ENCODE measurements at places on chromosomes 6 and 20. TPM values are rescaled to one million over a fixed set of nuclear protein-coding genes. Genes with fewer than 3 reads are reported as not detected.

GRCh38 chr20:8749101-8749500 lies 319.8 kb upstream of the PLCB4 start:
- DNase-seq = no peak

DNA sequence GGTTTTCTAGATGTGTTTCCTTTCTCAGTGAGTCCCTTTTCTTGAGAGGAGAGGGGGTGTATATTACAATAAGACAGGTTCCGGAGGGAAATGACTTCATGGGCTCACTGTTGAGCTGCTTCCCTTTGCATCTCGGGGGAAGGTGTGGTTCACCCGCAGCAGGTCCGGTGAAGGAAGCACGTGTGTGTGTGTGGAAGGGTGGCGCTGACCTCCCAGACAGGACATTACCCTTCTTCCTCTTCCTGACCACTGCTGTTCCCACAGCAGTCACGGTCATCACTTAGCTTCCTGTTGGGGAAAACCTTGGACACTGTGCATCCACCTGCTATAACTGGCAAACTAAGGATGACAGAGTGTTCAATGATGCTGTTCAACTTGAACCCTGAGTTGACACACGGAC lies 83.6 kb downstream of the PLEKHG1 start:
- no peak for DNase-seq

DNA sequence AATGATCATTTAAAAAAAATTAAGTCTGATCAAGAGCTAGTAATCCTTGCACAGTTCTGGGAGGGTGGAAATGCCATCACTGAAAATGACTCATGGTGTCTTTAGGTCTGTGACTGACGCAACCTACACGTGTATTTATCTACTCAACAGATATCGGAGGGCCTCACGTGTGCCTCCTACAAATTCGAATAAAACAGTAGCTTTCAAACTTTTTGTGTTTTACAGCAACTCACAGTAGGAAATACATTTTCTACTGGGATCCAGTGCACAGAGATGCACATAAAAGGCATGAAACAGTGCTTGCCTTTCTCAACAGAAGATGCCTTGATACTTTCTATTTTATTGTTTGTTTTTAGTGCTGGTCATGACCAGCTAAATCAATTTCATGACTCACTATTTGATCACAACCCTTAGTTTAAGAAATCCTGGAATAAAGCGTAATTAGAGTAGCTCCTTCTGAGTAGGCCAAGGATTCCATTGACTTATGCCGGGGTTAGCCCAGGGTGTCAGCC lies 210.0 kb upstream of the SNX9 start:
- no peak for DNase-seq

GRCh38 chr6:8132130-8132529 lies 29.8 kb upstream of the EEF1E1 start:
- DNase-seq = no peak

GRCh38 chr6:142266060-142266459 lies 35.7 kb upstream of the ADGRG6 start:
- no peak for DNase-seq

GRCh38 chr6:134956032-134956431 lies 6.1 kb upstream of the ALDH8A1 start:
- DNase-seq = no peak

- peak; percentile 25 for DNase-seq
Observed at GRCh38 chr20:8812817-8813216, 256.1 kb upstream of the PLCB4 start.

- DNase-seq = no peak
Observed at GRCh38 chr20:32924781-32925180, 66.1 kb downstream of the EFCAB8 start.

DNA sequence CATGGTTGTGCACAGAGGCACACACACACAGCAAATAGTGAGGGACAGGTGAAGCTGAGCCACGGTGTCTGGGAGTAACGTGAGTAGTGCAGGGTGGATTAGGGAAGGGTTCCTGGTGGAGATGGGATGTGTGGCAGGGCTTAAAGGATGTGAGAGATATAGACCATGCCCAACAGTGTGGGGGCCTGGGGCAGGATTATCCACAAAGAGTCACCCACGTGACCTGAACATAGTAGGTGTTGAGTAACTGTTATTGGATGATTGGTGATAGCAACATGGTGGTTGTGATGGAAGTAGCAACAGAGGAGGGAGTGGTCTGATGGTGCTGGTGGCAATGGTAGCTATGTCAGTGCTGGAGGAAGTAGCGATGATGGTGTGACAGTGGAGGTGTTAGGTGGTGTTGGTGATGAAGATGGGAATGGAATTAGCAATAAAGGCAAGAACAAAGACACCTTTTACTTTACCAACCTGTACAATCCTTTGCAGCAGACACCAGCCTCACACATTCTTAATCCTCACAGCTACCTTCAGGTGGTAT lies 135.1 kb downstream of the MRPL14 start:
- no peak for DNase-seq

- DNase-seq = no peak
Observed at GRCh38 chr6:5401845-5402738, 140.8 kb downstream of the FARS2 start.

- no peak for DNase-seq
Observed at GRCh38 chr6:141133836-141134235, 998.9 kb upstream of the GJE1 start.

The DNAH8 gene
- total RNA-seq = 0.08 TPM

The FAM217A gene
- not detected for total RNA-seq

The EDN1 gene
- 2.9 TPM for total RNA-seq

The BMP5 gene
- total RNA-seq = not detected

The CASS4 gene
- total RNA-seq = 6.9 TPM

The TNFRSF6B gene
- 2.0 TPM for total RNA-seq

The SLCO4A1 gene
- 10.9 TPM for total RNA-seq

The RNGTT gene
- 10.5 TPM for total RNA-seq

The RING1 gene
- 56.5 TPM for total RNA-seq

The GINS1 gene
- 2.7 TPM for total RNA-seq

The UTRN gene
- total RNA-seq = 137 TPM

All from ovary (tissue), 10 donors.